ENCODE measurements at places on chromosomes 11 and 22.

DNA sequence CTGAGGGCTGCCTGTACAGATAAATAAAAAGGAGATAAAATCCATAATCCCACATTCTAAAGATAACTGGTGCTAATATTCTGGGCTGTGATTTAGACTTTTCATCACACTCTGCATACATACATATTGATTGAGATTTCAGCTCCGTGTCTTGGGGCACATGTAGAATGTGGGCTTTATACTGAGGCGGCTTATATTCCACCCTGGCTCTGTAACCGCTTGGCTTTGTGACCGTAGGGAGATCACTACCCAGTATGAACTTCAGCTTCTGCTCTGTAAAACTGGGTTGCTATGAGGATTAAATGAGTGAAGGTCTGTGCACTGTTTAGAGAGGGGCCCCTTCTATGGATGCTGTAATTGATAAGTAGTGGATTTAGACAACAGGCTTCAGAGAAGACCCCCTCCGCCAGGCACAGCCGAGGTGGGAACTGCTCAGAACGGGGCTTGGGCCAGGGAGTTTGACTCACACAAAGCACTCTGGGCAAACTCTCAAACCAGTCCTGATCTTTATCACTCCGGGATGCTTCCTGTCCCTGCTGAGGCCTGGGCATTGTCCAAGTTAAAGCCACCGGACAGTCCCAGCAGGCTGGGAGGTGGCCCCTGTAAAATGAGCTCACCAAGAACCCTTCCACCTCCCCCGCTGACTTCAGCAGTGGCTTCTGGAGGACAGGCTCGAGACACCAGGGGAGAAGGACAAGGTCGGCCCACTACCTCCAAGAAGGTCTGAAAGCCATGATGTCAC is 17.2 kb downstream of the KIAA1671 start:
- no peak for DNase-seq

DNA sequence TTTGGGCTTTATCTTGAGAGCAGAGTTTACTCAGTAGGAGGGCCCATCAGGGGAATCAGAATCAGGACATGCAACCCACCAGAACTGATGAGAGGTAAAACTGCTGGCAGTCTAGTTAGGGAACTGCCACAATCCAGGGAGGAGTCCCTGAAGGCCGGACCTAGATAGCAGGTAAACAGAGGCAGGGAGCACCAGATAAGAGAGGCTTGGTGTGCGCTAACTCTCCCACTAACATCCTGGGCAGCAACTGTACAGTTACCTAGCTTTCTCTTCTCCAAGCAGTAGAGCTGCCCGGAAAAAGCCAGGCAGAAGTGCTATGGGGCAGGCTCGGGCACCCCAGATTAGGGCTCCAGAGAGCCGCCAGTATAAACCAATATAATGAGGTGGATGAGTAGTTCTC is 865 bp upstream of the AMOTL1 start:
- no peak for DNase-seq

GRCh38 chr11:57475671-57476046 is 15.3 kb downstream of the RTN4RL2 start:
- DNase-seq: no peak

- DNase-seq: no peak
Observed at GRCh38 chr11:16997624-16998023, 16.6 kb downstream of the PLEKHA7 start.

DNA sequence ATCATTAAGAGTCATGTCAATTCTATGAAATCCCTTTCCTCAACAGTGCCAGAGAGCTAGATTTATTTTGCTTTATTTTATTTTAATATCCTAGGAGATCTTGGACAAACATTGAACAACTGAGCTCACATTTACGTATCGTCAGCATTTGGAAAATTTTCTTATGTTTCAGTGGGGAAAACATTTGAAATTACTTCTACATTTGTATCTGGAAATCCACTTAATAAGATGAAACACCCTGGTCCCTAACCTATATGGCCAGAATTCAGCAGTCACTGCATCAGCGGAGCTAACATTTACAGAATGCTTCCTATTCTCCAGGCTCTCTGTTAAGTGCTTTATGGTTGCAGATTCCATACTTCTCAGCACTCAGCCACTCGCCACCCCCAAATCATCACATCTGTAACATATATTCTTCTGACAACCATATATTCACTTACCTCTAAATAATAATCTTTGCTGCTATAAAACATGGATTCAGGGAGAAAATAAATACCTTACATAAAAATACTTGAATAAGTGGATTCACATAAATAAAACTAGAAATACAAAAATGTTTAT is 773.9 kb downstream of the JRKL start:
- DNase-seq: no peak

- no peak for DNase-seq
Observed at GRCh38 chr11:78227921-78228320, 39.2 kb downstream of the USP35 start.

DNA sequence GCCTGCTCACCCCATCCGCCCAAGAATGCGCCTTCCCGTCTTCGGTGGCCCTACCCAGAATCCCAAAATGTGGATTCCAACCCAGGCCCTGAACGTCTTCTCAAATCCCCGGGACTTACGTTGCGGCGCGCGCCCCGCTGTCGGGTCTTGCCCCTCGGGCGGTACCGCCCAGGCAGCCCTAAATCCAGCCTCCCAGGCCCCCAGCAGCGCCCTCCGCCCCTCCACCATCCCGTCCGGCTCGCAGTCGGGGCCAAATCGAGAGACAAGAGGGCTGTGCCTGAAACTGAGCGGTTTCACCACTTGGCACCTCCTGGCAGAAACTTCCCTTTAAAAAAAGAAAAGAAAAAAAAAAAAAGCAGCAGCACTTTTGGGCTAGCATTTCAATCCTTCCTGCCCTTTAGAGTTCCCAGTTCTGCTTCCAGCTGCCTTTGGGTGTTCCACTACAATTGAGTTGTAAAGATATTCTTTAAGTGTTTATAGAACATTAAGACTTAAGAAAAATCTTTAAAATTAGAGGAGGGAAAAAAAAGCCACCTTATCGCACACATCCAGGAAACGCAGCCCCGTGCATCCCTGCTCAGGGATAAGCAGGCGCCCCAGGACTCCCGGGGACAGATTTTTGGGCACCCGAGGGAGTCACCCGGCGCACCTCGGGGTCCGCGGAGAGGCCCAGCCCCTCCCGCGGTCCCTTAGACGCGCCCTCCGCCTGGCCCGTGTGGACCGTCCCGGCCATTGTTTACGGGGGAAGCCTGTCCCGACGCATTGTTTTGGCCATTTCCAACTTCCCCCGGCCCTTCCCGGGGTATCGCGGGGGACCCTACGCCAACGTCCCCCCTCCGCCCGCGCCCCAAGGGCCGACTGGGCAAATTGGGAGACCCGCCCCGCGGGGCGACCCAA is 57.6 kb downstream of the KCNJ4 start:
- no peak for DNase-seq

DNA sequence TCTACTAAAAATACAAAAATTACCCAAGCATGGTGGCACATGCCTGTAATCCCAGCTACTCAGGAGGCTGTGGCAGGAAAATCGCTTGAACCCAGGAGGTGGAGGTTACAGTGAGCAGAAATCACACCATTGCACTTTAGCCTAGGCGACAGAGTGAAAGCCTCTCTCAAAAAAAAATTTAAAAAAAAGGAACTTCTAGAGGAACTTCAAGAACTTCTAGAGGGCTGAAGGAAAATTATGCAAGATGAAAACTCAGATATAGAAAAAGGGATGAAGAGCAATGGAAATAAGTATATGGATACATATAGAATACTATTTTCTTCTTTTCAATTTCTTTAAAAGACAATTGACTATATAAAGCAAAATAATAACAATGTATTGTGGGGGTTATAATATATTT is 51.2 kb upstream of the PRR5 start:
- DNase-seq: no peak

GRCh38 chr11:4467811-4468606 is 14.4 kb upstream of the OR52K1 start:
- DNase-seq: no peak

DNA sequence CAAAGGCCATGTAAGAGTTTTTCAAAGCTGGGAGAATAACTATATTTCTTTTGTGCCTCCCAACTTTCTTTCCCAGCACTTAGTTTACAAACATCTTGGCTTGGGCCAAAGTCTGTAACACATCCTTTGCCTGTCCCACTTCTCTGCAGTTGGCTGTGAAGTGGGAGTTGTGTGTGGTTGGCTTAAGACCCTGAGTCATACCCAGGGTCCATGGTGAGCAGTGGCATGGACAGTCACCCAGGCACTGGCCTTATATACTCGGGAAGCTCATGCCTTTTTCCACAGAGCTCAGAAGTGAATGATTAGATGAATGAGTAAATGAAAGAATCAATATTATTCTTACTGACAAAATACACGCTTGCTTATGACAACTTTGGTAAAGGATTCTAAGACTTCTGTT is 231.4 kb downstream of the BLID start:
- no peak for DNase-seq

- peak; percentile 30 for DNase-seq
Observed at GRCh38 chr11:34050581-34051348, 766 bp upstream of the CAPRIN1 start.

- no peak for DNase-seq
Observed at GRCh38 chr22:19832476-19833108, 22.1 kb downstream of the GNB1L start.

DNA sequence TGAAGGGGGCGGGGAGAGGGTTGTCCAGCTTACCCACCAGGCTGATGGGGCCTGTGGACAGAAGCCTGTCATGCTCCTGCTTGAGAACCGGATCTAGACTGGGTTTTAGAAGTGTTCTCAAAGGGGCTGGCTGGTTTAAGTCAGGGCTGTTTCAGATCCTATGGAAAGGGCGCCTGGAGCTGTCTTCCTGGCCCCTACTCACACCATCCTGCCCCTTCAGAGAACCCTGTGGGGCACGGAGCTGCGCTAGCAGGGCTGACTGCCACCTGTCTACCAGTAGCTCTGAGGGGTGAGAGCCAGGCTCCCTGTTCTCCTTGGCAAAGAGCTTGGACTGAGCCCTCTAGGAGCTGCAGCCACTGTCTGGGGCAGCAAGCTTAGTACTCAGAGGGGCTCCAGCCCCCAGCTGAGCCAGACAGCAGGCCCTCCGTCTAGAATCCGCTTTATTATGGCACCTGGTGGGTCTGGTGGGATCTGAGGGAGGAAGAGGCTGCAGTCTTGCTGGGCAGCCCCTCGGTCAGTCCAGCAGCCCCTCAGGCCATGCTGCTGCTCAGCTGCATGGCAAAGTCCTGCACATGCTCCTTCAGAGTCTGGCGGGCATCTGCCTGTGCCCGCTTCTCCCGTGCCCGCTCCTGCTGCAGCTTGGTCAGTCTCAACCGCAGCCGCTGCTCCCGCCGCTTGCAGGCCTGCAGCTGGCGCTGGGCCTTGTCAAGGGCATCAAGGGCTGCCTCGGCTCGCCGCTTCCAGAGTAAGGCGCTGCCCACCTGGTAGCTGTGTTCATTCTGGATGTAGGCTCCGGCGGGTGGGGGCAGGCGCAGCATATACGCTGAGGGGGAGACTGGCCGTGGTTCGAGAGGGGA is 2.3 kb downstream of the THAP7 start:
- no peak for DNase-seq

DNA sequence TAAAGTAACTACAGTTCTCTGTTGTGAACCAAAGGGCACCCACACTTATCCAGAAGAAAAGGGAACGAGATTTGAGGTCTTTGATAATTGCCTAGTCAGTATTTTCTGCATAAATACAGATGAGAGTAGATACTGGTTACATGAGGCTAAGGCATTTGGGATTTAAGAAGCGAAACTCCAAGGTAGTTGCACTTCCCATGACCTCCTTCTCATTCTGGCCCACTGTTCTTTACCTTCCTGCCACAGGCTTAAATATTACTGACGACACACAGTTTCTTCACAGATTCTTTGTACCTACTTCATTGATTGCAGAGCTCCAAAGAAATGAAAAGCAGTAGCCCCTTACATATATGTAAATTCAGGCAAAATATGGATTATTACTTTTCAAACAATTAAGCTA is 915.3 kb downstream of the LRRC4C start:
- DNase-seq: no peak

GRCh38 chr22:25754527-25755202 is 12.7 kb downstream of the MYO18B start:
- no peak for DNase-seq

- no peak for DNase-seq
Observed at GRCh38 chr22:46714550-46714949, 23.5 kb downstream of the CERK start.

- no peak for DNase-seq
Observed at GRCh38 chr11:12949453-12949852, 59.7 kb upstream of the RASSF10 start.

DNA sequence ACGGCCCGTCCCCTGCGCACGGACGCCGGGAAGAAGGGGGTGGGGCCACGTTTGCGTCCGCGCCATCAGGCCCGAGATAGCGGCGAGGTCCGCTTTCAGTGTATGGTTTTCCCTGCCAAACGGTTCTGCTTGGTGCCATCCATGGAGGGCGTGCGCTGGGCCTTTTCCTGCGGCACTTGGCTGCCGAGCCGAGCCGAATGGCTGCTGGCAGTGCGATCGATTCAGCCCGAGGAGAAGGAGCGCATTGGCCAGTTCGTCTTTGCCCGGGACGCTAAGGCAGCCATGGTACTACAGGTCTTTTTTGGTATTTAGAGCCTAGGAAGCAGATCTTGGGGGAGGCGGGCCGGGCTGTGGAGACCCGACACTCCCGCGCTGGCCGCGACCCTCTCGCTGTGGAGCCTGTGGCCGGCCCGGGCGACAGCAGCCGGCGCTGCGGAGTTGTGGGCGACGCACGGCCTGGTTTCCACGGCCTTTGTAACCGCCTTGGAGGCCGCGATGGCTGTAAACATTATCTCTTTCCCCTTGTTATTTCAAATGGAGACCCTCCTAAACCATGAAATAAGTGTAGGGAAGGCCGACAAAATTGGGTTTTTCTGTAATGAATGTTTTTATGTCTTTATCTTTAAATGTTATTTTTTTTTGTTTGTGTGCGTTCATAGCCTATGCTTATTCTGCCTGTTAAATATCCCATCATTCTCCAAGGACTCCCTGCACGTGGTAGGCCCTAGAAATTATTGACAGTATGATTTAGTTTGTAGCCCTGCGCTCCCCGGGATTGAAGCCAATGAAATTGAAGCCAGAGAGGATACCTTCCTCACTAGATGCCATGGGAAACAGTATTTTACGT is at the start of gene AASDHPPT:
AASDHPPT (plus strand) TSS at position 54 of the 847 bp plus-strand sequence; CDS start at position 103, 49 bp downstream.
- DNase-seq: peak; percentile 24

DNA sequence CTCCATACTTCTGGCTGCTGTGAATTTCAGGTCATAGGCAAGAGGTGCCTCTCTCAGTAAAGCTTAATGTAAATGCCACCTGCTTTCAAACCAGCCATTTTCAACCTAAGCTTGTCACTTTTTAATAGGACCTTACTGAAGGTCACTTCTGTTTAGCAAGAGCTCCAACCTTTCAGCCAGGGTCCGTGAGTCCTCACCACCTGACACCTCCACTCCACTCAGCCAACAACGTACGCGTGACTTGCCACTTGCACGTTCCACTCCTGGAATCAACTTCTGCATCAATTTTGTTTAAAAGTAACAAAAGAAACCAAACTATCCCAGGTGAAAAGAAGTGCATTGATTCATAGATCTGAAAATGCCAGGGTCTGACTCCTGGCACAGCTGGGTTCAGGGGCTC is 114.4 kb downstream of the TRIM29 start:
- DNase-seq: no peak

GRCh38 chr11:26045082-26045481 is 286.8 kb upstream of the ANO3 start:
- no peak for DNase-seq
